NK-92 treated with Interleukin-12 subunit alpha and Interleukin-12 subunit beta, amount 100 ng/mL, for 24 hours (cell line): ENCODE measurements at places on chromosomes 2 and 18.

DNA sequence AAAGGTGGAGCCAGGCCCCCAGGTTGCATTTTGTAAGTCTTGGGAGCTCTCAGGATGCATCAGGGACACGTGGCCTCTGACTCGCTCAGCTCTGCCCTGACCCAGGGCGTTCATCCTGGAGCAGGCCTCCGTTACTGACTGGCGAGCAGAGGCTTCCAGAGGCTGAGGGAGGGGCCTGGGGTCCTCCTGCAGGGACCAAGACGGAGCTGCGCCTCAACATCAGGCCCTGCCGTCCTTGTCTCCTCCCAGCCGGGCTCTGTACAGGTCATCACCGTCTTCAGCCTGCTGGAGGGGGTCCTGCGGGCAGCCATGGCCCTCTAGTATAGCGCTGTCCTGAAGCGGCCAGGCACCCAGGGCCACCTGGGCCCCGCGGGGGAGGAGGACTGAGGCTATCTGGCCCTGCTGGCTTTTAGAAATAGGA, 10.2 kb upstream of the ALPP start:
- DNase-seq, result no peak

DNA sequence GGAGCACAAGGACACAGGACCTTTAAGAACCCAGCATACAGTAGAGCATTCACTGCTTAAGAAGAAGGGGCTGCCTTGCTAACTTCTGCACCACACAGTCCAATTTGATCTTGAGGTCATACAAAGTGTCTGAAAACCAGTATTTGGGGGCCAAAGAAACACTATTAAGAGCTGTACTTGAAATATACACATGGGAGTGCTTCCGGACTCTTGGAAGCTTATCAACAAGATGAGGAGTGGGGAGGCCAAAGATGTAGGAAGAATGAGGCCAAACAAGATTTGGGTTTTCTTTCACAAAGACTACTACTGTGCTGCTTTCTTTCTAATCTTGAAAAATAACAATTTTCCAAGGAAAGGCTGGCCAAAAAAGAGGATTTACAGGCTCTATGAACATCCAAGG, 24.8 kb upstream of the MALL start:
- DNase-seq, result no peak

DNA sequence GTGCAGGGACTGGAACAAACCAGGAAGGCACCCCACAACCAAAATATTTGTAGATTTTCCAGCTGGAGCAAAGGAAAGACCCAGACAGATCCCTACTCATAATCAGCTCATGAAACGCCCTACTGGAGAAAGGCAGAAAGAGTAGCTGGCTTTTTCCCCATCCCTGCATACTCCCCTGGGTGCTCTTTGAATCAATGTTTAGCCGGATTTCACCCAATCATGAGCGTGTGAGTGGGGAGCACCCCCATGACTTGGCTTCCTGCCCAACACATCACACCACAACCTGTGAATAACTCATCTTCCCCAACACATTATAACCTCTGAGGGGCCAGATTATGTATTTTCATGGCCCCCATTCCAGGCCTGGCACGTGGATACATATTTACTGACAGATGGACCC, 35.1 kb upstream of the SLC14A1 start:
- peak; percentile 33 for DNase-seq

DNA sequence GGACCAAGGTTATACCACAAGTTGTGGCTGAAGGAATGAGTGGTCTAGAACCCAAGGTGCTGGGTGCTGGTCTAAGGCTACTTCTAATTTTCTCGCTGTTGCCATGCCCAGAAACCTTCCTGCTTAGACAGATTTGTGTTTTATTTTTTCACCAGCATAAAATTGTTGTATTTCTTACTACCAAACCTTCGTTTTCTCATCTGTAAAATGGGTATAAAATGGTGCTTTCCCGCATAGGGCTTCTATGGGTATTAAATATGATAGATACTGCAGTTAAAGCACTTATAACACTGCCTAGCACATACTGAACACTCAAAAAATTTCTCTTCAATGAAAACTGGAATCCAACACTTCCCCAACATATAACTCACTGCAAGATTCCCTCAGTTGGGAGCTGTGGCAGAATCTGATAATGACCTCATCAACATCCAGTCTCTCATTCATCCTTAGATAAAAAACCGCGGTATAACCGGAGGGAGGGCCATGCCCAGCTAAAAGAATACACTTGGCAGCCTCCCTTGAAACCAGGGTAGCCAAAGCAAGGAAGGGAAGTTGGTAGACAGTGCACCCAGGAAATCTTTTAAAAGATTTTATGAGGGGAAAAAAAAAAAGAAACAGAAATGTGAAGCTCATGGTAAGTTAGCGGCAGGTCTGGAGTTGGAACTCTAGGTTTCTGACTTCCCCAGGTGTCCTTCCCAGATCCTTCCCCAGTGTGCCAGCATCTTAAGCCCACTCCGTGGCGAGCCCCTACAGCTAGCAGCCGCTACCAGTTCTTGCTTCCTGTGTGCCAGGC, 1.2 kb downstream of the NEMP2 start:
- no peak for DNase-seq

GRCh38 chr2:173991856-173992588, 26.8 kb upstream of the SP3 start:
- no peak for DNase-seq

GRCh38 chr2:244547-244946, 19.3 kb downstream of the SH3YL1 start:
- DNase-seq, result no peak

GRCh38 chr2:195307751-195308150, 349.3 kb upstream of the SLC39A10 start:
- no peak for DNase-seq

GRCh38 chr2:74333175-74333574, 10.0 kb downstream of the SLC4A5 start:
- DNase-seq, result no peak

GRCh38 chr18:27808683-27809082, 368.2 kb downstream of the CDH2 start:
- DNase-seq, result no peak

DNA sequence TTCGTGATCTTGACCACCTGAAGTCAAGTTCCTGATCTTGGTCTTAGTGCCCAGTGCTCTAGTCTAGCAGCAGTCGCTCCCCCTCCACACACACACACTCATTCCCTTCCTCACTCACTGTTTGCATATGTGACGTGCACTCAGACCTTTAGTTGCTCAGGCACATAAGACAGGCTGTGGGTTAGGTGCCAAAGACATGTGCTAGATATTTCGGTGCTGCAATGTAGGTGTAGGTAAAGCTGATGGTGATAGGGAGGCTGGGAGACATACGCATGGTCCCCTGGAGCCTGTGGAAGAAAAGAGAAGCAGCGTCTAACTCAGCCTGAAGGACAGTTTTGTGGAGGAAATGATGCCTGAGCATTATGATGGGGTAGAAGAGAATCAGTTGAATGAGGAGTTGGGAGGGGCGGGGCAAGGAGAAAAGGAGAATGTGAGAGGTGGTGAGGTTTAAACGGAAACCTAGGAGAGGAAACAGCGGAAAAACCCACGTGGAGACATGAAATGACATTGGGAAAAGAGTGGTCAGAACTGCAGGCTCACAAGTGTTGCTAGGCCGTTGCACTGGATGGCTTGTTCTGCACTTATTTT, 3.8 kb downstream of the TTC39C start:
- no peak for DNase-seq

DNA sequence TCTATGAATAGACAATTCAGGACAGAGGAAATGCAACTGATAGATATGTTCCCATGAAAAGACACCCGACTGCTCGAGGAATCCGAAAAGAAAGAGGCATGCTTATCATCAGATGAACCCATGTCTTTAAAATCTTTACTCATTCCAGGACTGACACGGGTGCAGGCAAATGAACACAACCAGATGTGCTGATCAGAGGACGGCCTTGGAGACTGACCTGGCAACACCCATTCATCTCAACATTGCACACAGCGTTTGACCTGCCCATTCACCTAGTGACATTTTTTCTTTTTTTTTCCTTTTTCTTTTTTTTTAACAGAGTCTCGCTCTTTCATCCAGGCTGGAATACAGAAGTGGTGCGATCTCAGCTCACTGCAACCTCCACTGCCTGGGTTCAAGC, 377.5 kb downstream of the EIPR1 start:
- DNase-seq, result no peak

GRCh38 chr2:143526498-143526897, 397.3 kb downstream of the ARHGAP15 start:
- no peak for DNase-seq

DNA sequence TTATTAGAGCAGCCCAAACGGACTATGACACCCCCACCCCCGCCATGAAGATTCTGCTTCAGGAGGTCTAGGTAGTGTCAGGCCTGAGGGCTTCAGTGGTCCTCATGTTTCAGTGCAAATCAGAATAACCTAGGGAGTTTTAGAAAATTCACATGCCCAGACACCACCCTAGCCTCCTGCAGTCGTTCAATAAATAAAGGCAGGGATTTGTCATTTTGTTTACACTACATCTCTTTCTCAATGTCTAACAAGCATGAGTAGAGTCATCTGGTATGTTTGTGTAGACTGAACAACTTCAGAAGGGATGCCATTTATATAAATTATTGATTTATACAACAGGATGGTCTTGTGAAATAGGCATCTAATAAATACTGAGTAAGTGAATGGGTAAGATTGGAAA, 112.1 kb upstream of the SERPINE2 start:
- no peak for DNase-seq

- no peak for DNase-seq
Observed at GRCh38 chr2:86056590-86057331, 48.9 kb downstream of the POLR1A start.

- no peak for DNase-seq
Observed at GRCh38 chr2:113057117-113057516, 1.9 kb upstream of the IL36RN start.

- no peak for DNase-seq
Observed at GRCh38 chr2:189660803-189661147, 484 bp upstream of the ASNSD1 start.

- no peak for DNase-seq
Observed at GRCh38 chr2:230758566-230759480, 46.2 kb downstream of the CAB39 start.

- DNase-seq, result no peak
Observed at GRCh38 chr2:186561467-186562208, 28.2 kb upstream of the ITGAV start.

DNA sequence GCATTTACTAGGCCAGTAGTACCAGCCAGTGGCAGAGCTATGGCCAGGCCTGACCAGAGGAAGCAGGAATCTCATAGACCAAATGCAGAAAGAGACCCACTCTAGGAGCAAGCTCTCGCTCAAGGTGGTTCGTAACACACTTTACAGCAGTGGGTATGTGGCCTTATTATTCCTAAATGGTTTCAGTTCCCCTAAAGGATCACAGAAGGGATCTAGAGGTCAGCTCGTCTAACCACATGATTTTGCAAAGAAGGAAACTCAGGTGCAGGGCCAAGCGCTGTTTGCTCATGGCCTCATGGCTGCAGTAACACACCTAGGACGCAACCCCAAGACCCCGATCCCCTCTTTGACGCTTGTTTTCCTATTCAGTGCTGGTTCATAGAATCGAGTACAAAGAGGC, 65.5 kb upstream of the ATG16L1 start:
- DNase-seq, result no peak

DNA sequence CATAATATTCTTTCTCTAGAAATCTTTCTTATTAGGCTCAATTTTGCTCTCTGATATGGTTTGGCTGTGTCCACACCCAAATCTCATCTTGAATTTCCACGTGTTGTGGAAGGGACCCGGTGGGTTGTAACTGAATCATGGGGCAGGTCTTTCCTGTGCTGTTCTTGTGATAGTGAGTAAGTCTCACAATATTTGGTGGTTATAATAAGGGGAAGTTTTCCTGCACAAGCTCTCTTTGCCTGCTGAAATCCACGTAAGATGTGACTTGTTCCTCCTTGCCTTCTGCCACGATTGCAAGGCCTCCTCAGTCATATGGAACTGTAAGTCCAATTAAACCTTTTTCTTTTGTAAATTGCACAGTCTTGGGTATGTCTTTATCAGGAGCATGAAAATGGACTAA, 73.8 kb downstream of the CAVIN2 start:
- DNase-seq, result no peak

- DNase-seq, result no peak
Observed at GRCh38 chr18:77118256-77119090, 14.1 kb downstream of the MBP start.

- DNase-seq, result no peak
Observed at GRCh38 chr18:49560277-49560623, 1.6 kb upstream of the LIPG start.

DNA sequence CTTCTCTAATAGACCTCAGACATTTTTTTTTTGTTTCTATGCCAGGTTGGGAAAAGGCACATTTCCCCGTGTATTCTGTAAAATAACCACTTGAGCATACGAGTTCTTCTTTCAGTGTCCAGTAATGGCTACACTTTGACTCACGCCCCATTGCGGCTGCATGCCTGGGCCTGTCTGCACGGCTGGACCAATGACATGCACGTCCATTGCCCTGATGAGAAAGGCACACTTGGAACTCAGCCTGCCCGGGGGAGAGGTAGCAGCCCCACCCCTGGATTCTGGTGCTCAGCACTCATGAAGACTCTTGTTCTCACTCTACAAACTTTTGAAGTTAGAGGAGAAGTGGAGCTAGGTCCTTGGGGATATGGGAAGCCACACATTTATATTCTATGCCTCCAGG, 5.8 kb downstream of the PCARE start:
- no peak for DNase-seq

DNA sequence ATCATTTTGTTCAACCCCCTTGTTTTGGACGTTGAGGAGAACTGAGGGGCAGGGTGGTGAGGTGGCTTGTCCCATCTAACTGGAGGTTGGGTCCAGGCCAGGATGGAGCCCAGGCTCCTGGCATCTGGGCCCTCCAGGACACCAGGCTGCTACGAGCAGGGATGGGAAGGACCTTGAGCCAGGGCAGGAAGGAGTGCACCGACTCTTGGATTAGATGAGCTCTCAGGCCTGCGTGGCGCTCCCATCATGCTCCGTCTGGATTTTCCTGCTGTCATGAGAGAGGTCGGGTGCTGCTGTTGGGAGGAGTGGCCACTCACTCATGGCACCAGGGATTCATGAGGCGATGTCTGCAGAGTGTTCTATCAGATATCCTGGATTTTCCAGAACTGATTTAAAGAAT, 18.3 kb upstream of the ALLC start:
- no peak for DNase-seq

GRCh38 chr2:127103243-127104165, 3.5 kb downstream of the BIN1 start:
- no peak for DNase-seq

DNA sequence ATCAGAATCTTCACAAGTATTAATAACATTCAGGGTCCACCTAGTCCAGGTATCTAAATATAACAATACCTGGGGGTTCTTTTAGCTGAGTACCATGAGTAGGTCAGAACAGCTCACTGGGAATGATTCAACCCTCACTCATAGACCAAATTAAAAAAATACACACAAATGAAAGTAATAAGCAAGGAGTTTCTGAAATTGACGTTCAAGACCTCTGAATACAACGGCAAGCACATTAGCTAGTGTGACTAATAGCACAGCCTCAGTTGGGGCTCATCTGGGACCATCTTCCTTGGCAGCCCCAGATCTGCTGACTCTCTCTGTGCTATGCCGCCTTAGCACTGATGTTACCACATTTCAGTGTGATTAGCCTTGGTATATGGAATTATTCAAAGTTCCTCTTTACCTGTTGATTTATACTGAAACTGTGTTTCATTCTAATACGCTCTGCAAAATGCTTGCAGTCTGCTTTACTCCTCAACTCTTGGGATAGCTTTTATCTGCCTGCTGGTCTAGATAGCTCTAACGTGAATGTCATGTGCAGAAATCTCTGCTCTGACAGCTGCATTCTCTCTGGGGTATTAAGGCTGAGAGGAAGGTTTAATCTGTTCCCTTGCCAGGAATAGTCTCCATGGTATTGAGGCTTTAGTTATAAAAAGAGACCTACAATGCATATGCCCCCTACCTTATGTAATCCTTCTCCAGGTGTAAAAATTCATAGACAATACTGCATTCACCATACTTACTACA, 153.3 kb downstream of the METTL4 start:
- no peak for DNase-seq

- no peak for DNase-seq
Observed at GRCh38 chr2:218823196-218823855, 8.3 kb downstream of the PRKAG3 start.
